Stimulated activated CD4-positive, alpha-beta T cell treated with anti-CD3 and anti-CD28 coated beads, TNF-alpha, amount 100 ng/mL, for 1 hour (primary cell): ENCODE measurements at places on chromosomes 11 and 22.

DNA sequence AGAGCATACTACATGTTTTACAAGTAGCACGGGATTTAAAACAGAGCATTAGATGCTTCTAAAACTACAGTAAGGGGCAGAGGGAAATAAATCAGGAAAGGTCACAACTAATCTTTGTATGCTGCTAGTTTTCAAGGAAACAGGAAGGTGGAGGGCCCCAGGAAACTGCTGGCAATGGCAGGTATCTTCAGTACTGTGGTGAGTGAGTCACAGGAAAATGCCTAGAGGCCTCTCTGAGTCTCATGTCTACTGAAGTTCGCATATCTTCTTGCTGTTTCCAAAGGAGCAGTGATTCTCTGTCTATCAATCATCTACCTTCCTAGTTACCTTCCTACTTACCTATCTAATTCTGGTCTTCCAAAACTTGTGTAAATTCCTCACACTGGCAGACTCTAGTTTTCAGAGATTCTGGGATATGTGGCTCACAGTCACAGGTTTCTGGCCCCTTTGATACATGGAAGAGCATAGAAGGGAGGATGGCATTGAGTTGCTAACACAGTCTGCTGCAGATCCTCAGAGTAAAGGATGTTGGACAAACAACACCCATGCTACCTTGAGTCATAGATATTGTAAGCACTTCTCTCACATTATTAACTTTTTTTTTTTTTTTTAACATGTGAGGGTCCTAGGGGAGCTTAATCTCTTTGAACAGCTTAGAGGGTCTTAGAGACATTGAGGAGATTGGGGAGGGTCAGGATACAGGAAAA, 58.8 kb upstream of the SYN3 start:
- DNase-seq, result no peak

- no peak for DNase-seq
Measured at GRCh38 chr11:132062031-132062430, 691.6 kb downstream of the NTM start.

DNA sequence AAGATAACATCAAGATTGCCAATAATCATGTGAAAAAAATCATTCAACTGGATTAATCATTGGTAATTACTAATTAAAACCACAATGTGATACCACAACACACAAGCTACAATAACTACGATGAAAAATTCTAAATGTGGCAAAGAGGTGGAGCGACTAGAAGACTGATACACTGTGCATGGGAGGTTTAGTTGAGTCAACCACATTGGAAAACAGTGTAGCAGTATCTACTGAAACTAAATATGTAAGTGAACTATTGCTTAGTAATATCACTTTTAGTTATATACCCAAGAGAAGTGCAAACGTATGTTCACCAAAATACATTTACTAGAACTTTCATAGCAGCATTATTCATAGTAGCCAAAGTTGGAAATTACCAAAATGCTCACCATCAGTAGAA, 359.9 kb downstream of the ETS1 start:
- no peak for DNase-seq

DNA sequence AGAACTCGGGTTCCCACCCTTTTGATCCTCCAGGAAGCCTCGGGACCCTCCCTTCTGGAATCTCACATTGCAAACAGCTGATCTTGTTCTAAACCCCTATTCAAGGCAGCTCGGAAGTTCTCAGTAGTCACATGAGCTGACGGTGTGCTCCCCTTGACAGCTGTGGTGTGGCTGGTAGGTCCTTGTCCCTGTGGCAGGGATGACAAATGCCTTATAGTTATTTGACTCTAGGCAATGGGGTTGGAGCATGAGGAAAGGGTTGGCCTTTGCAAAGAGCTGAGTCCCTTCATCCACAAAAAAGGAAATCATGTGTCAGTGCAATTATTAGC, 23.6 kb downstream of the EIF4G2 start:
- no peak for DNase-seq

DNA sequence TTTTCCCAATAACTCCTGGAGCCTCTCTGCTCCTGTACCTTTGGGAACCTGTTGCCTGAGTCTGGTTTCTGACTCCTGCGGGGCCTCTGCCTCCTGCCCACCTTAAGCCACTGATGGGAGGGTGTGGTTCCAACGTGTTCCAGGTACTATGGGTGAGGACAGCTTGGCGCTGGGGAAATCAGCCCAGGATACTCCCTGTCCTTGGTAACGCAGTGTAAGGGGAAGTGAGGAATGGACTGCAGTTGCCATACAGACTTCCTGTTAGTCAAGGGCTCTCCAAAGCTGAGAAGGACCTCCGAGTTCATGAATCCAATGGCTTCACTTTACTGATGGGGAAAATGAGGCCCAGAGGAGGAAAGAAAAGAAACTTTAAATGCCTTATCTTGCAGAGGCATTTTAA, 1.2 kb upstream of the MARK2 start:
- no peak for DNase-seq

DNA sequence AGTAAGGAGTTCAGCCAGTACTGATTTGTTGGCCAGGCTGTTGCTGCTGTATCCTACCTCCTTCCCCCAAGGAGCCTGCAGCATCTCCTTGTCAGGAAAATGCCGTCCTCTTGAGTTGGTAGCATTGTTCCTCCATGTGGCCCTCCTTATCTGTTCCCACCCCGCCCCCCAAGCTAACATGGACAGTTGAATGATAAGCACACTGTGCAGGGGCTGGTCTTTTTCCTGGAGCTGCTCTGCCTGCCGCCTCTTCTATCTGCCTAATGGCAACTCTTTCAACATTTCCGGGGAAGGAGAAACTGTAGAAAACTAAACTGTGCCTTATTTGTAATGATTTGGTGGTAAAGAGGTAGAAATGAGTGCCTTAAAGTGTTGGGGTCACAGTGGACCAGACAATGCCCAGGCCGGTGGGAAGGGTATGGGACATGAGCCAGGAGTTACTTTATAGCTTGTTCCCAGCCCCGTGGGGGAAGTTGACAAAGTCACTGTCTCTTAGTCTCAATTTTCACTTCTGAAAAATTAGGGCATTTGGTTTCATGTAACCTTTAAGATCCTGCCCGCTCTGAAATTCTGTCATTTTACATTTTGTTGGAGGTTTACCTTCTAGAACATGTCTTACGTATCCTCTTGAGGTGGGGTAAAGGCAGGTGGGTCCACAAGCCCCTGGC, 4.5 kb downstream of the FAM118A start:
- DNase-seq, result no peak

GRCh38 chr11:69362315-69362714, 68.4 kb downstream of the MYEOV start:
- DNase-seq, result no peak
